HT1080 (cell line): ENCODE measurements at places on chromosomes 7 and 10. TPM values are rescaled to one million over a fixed set of nuclear protein-coding genes. Genes with fewer than 3 reads are reported as not detected.

GRCh38 chr10:5070648-5071410 is 23.4 kb upstream of the AKR1C3 start:
- DNase-seq = no peak

DNA sequence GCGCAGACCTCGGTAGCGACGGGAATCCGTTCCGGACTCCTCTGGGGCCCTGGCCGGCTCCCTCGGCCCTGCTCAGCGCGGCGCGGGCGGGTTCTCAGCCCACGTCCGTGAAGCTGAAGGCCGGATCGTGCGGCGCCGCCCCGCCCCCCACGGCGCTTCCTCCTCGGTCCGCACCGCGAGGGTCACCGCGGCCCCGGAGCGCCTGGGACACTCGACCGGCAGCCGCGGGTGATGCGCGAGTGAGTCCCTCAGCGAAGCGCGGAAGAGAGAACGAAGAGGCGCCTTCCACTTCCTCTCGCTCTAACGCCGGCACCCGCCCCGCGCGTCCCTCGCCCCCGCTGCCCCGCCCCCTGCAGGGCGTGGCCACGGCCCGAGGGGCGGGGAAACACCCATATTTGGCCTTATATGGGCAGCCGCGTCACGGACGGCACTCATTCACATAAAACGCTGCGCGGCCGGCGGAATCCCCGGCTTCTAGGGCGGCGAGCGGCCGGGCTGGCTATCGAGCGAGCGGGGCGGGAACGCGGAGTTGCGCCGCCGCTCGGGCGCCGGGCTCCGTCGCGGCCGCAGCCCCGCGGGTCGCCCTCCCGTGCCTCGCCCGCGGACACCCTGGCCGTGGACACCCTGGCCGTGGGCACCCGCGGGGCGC is at the start of gene DUSP5:
DUSP5 (plus strand) TSS at position 470 of the 649 bp plus-strand sequence. CDS start 215 bp downstream, outside the sequence.
- DNase-seq = peak; percentile 88

Gene GPR141
- total RNA-seq = not detected in 2 replicates

DNA sequence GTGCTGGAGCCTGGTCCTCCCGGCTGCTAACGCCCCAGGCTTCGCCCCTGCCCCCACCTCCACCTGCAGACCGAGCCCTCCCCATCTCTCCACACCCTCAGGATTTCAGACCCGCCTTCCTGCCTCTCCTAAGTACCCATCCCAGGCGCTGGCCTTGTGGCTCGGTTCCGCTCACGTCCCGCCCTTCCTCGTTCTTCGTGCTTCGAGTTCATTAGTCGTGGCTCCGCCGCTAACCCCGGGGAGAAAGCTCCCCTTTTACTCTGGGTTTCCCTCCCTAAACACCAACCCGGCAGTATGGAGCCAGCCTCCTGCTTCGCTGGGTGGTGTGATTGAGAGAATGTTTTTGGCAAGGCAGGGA is 11.2 kb downstream of the EMX2 start:
- DNase-seq = no peak

DNA sequence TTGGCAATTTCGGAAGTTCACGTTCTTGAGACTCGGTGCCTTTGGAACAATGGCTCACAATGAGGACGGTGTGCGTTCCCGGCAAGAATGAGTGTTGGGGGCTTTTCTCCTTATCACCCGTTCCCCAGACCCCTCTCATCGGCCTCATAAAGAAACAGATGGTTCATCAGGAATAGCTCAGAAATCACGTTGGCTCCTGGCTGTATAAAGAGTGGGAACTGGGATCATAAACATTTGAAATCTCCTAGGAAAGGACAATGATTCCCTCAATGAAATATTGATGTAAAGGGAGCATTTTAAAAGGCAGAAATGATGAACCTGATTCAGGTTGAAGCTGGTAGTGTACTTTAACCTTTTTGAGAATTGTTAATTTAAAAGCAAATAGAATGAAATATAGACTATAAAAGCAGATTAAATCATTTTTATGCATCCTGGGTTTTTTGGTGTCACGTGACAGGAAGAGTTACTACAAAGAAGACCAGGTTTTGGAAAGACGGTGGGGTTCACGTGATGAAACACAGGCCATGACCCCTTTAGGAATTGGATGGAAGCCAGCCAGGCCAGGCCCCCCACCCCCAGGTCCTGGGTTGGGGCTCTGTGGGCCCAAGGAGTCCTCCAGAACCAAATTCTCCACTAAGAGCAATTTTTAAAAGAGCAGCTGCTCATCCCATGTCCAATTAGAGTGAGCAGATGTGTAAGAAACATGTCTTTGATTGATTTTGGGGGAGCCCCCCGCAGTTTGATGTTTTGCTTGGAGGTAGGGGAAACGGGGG is 63.0 kb downstream of the CUX1 start:
- DNase-seq = no peak

GRCh38 chr7:20183086-20183485 is 34.1 kb downstream of the MACC1 start:
- DNase-seq = no peak

Gene ZNF511
- total RNA-seq = 102 and 108 TPM in 2 replicates

Gene PAX2
- total RNA-seq = not detected in 2 replicates

GRCh38 chr7:129853661-129854268 is 99.0 kb downstream of the UBE2H start:
- peak; percentile 56 for DNase-seq

GRCh38 chr10:106557951-106558733 is 606.4 kb downstream of the SORCS1 start:
- DNase-seq = no peak

Gene TMEM236
- 0.02 TPM in 1 of 2 replicates, not detected in the other for total RNA-seq

DNA sequence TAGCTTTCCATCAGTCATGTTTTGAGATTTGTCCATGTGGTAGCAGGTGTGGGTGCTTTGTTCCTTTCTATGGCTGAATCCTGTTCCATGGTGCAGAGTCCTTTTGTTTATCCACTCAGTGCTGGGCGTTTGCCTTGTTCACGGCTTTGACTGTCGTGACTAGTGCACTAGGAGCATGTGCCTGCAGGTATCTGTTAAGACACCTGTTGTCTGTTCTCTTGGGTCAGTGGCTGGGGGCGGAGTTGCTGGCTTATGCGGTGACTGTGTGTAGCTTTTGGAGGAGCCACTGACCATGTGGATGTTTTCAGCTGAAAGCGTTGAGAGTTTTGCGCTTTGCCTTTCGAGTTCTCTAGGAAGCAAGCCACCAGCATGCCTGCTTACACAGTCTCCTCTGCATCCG is 573.1 kb upstream of the FOXK1 start:
- DNase-seq = no peak

DNA sequence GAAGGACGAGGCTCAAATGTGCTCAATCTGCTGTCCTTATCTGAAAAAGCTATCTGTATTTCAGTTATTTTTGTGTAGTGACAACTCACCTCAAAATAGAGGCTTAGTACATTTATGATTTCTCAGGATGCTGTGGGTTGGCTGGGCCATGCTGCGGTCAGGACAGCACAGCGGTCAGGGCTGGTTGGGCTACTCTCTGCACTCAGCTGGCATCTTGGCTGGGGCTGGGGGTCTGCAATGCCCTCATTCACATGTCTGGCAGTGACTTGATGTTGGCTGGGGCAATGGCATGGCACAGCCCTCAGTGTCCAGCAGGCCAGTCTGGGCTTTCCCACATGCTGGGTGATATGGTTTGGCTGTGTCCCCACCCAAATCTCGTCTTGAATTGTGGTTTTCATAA is 15.6 kb upstream of the INMT start:
- no peak for DNase-seq

Gene CPSF4
- 49.6 and 63.8 TPM in 2 replicates for total RNA-seq

- DNase-seq = no peak
These were observed 40.5 kb upstream of the ACSL5 start for GRCh38 chr10:112333452-112333851.

Gene MBL2
- total RNA-seq = not detected in 2 replicates

Gene HOXA11
- total RNA-seq = not detected in 2 replicates
